ENCODE measurements at places on chromosomes 2 and 18.

DNA sequence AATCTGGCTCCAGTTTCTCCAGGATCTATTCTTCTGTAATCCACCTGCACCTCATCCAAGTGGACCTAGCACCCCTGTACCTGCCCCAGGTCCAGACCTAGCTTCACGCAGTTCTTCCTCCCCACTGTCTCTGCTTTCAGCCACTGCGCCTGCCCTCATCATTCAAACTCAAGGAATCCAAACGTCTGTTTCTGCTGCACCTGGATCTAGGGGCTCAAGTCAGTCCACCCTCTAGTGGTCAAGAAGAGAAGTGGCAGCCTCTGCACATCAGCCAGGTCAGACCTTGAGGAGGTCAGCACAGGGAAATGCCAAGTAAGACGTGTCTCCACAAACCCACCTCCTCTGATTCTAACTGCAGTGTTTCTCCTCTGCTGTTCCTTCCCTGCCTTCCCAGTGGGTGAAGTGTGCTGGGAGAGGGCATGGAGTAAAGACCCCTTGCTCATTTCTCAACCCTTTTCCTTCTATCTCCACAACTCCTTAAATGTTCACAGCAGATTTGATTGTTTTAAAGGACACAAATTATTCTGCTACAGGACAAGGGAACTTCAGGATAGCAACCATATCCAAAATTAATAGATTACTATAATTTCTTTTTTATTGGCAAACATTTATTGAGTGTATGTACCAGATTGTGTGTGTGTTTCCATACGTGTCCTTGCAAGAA is 8.6 kb upstream of the RNF152 start:
- H3K4me1 ChIP-seq: no peaks in the 10 kb centered on the region
- peaks cover 59% of the 10 kb centered on the region for H3K27me3 ChIP-seq
- H3K4me3 ChIP-seq: no peak overlapping the region
- no peaks in the 10 kb centered on the region for H3K36me3 ChIP-seq
- H3K27ac ChIP-seq: no peak overlapping the region

DNA sequence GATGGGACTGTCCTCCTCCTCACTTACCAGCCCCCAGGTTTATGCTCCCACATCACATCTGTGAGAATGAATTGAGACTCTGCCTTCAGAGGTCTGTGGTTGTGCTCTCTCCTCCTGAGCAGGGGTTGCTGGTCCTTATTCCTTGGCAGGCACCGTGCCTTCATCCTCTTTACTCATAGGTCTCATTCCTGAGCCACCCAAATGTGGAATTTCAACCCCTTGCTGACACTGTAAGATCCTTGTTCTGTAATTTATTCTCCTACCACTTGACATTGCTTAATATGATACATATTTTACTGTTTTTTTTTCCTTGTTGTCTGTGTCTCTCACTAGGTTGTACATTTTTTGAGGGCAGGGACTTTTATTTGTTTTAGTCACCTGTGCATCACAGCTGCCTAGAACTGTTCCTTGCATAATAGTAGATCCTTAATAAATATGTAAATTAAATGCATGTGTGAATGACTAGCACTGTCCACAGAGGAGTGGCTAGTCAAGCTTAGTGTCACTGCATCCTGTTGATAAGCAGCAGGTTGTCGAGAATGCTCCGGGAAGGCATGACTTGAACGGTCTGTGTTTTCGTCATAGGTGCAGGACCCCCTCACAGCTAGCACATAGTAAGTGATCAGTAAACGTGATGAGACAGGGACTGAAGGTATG is 180.6 kb downstream of the ZNF407 start:
- no peak overlapping the region for H3K4me3 ChIP-seq
- H3K27me3 ChIP-seq: no peaks in the 10 kb centered on the region
- H3K27ac ChIP-seq: no peak overlapping the region
- DNase-seq: no peak
- peaks cover 3% of the 10 kb centered on the region for H3K4me1 ChIP-seq

DNA sequence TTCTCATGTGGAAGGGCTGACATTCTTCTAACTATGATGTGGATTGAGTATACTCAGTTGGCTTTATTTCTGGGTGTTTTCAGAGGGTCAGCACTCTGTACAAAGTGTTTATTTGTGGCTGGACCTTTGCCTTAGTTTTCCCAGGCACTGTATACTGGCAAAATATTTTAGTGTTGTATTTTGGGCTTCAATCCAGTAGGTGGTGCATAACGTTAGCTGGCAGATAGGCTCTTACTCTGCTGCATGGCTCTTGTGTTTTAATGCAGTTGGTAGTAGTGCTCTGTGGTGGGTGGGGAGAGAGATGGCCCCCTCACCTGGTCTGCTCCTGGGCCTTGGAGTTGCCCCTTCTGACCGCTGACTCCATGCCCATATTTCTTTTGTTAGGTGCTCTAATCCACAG is 75.6 kb upstream of the REG3A start:
- no peak overlapping the region for H3K4me3 ChIP-seq
- no peak for DNase-seq
- no peaks in the 10 kb centered on the region for H3K4me1 ChIP-seq
- H3K27ac ChIP-seq: no peak overlapping the region
- H3K27me3 ChIP-seq: no peaks in the 10 kb centered on the region

DNA sequence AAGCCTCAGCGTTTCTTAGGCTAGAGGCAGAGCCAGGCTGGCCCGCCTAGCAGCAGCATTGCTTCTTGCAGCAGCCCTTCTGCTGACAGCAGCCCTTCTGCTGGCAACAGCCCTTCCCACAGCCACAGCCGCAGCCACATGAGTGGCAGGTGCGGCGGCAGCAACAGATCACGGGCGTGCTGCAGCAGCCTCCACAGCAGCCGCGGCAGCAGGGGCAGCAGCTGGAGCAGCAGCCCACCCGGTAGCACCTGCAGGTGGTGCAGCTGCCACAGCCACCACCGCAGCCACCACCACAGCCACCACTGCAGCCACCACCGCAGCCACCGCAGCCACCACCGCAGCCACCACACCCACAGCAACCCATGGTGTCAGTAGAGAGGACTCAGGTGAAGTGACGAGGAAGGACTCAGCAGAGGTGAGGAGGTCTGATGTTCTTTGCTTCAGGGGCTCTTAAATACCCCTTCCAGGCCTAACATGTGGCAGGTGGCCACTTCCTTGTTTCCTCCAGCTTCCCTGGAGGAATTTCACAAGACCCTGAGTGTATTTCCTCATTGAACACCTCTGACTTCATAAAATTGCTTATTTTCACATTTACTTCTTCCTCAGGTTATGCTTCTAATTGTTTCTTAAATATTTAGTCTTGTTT is at the start of gene SCYGR6:
Gene SCYGR6, minus strand, starts transcription at position 364 of the 646 bp plus-strand sequence. Its CDS starts 0 bp downstream, at position 364.
- no peaks in the 10 kb centered on the region for H3K4me1 ChIP-seq
- H3K36me3 ChIP-seq: no peaks in the 10 kb centered on the region
- no peaks in the 10 kb centered on the region for H3K27me3 ChIP-seq
- no peak for DNase-seq
